ENCODE measurements at places on chromosomes 1 and 21.

DNA sequence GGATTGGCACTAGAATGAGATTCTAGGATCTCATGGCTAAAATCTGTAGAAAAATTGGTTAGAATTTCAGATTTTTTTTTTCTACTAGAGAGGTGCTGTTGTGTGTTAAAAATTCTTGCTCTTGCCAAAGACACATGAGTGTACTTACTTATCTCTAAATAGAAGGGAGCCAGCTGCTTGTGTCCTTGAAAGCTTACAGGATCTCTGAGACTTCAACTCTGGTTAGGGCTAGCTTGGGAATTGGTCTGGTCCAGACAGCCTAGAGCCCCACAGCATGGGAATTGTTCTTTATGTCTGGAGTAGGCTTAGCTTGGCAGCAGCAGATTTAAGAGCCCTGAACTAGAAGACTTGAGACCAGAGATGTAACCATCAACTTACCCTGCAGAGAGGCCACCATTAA lies 37.3 kb downstream of the MACO1 start:
- no peak for DNase-seq

DNA sequence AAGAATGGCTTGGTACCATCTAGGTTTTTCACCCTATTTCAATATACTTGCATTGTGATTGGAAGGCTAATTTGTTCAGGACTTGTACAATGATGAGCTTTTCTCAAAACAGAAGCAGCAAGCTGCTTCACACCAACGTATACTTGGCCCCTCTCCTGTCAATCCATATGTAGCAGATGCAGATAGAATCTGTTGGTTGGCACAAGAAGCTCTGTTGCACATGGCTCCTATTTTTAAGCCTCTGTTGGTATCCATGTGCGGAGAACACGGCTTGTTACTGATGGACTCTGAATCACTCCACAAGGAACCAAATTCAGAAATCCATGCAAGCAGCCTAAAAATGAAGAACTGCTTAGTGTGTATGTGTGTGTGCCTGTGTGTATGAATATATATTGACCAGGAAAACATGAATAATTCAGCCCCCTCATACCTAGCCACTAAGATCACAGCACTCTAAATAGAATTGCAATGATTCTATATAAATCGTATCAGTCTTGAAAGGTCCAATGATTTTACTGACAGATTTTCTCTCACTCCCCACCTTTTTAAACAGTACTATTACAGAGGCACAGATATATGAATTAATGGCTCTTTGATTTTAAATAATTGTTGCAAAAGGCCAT lies 258.4 kb upstream of the DPYD start:
- DNase-seq = no peak

- DNase-seq = no peak
These were observed 794 bp downstream of the NID1 start for GRCh38 chr1:236063919-236064673.

- no peak for DNase-seq
These were observed 565 bp downstream of the WLS start for GRCh38 chr1:68231627-68232288.

- no peak for DNase-seq
These were observed 148.1 kb downstream of the SPATA46 start for GRCh38 chr1:162228586-162228985.

- no peak for DNase-seq
These were observed 5.7 kb upstream of the MATN1 start for GRCh38 chr1:30728832-30729638.

DNA sequence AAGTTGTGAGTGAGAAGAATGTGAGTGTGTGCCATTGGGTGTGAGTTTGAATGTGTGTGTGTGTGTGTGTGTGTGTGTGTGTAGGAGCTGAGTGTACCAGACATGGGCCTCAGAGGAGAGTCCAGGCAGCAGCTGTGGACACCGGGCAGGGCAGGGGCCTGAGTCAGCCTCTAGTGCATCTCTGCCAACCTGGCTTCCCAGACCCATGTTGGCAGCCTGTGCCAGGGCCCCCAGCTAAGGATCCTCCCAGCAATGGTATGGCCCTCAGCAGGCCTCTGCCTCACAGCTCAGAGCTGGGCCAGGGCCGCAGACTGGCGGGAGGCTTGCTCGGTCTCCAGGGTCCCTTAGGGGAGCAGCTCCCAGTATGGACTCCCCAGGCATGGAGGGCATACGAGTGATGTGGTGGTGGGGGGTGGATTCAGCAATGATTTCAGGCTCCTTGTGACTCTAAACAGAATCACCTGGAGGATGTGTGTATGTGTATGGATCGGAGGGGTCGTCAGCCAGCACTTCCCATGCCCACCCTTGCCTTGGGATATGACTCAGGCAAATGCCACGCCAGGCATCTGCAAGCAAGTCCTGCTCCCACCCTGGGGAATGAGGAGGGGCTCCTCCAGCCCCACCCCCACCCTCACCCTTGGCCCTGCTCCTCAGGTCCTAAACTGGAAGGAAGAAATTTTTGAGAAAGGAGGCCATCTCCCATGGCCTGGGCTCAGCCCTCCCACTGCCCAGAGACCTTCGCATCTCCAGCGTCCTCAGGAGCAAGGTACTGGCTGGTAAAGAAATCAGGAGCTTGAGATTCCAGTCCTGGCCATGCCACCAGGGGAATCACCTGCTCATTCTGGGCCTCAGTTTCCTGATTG lies 1.8 kb upstream of the FOXO6 start:
- no peak for DNase-seq

GRCh38 chr1:202187041-202187671 lies 6.4 kb upstream of the LGR6 start:
- DNase-seq = no peak

DNA sequence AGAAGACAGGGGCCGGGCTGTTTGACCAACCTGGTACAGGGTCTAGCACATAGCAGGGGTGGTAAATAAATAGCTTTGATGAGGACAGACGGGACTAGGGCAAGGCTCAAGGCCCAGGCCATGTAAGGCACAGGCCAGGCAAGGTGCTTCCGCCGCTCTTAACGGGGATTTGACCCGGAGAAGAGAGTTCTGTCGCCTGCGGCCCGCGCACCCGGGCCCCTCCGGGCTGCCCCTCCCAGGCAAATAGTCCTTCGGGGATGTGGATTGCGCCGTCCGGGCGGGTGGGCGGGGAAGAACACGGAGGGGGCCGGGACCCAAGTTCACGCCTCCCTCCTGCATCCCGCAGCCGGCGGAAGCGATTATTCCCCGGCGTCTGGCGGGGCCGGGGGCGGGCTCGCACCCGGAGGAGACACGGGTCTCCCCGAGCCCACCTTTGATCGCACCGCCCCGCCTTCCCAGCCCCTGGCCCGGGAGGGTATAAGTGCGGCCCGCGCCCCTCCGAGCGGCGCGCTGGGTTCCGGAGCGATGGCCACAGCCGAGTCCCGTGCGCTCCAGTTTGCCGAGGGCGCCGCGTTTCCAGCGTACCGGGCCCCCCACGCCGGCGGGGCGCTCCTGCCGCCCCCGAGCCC lies at the start of gene MIXL1:
MIXL1 (plus strand) TSS at position 508 of the 629 bp plus-strand sequence; CDS start at position 526, 18 bp downstream.
- DNase-seq = no peak

DNA sequence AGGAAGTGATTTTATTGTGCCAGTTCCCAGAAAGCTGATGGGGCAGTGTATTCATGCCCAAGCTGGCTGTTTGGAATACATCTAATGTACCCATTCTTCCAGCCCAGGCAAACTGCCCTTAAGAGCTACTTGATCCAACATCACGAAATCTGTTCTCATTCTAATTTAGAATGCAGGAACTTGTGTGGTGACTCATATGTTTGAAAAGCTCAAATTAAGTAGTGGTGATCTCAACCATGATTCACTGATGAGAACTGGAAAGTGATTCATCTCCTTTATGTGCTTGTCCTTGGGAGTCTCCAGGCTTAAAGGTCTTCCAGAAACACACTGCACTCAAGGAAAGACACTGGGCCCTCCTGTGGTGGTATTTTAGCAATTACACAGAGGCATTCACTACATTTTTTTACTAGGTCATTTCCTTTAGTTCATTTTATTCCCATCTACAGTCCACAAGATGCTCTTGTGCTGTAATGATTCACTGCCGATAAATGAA lies 65.4 kb downstream of the RPE65 start:
- DNase-seq = no peak

GRCh38 chr1:1115136-1115785 lies 628 bp downstream of the C1orf159 start:
- no peak for DNase-seq

GRCh38 chr1:182406012-182406411 lies 5.5 kb upstream of the TEDDM1 start:
- DNase-seq = no peak

GRCh38 chr1:84330125-84330984 lies 28.8 kb downstream of the SAMD13 start:
- DNase-seq = no peak

Measured in NCI-H1930 (cell line).